ENCODE measurements at places on chromosomes 12 and 14.

GRCh38 chr14:57732463-57733285 is 133.2 kb downstream of the SLC35F4 start:
- DNase-seq, result no peak

- peak; percentile 89 for DNase-seq
Observed at GRCh38 chr14:54652188-54652587, 85.3 kb downstream of the SAMD4A start.

- no peak for DNase-seq
Observed at GRCh38 chr12:77324763-77325468, 259.5 kb upstream of the E2F7 start.

DNA sequence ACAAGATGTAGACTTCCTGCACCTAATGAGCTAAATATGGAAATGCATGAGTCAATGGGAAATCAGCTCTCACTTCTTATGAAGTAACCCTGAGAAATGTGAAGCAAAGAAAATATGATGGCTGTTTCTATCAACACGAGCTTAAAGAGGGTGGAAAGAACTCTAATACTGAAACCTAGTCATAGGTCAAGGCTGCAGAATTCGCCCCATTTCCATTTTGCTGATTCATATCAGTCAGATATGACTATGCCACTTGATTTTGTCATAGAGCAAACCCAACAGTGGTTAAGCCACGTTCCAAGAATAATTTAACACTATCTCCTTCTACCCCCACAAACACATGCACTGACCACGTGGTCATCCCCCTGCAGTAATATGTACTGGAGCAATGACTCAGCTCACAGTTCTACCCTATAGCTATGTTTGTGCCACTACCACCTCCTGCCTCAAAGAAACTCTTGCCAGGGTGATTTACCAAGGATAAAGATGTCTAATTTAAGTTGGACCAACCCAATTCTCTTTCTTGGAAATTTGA is 157.5 kb downstream of the TMTC3 start:
- peak; percentile 89 for DNase-seq

GRCh38 chr12:47557386-47557785 is 148.4 kb downstream of the RPAP3 start:
- DNase-seq, result no peak

DNA sequence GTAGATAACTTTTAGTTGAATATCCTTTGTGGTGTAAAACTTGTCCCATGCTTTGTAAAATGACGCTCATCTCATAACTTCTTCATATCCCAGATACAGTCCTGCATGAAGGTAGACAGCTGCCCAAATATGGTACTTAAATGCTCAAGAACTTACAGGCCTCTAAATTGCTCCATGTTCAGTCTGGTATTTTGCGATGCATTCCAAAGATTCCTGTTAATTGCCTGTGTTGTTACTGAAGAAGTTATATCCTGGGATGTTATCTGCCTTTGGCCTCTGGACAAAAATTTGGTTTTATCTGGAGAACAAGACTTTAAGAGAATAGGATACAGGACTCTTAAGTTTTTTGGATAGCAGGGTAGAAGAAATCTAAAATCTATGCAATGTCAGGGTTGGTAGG is 473.0 kb downstream of the PCNX1 start:
- DNase-seq, result no peak
